ENCODE measurements at places on chromosomes 6 and 20. TPM values are rescaled to one million over a fixed set of nuclear protein-coding genes. Genes with fewer than 3 reads are reported as not detected.

GPANK1 gene
- 18.5 TPM for total RNA-seq

- DNase-seq: peak; percentile 12
Measured at GRCh38 chr6:70563530-70563929, 3.2 kb upstream of the SDHAF4 start.

- no peak for DNase-seq
Measured at GRCh38 chr6:23175391-23175790, 606.0 kb downstream of the HDGFL1 start.

- DNase-seq: peak; percentile 51
Measured at GRCh38 chr20:58246346-58246745, 17.9 kb upstream of the ANKRD60 start.

CALHM5 gene
- total RNA-seq: not detected

DNA sequence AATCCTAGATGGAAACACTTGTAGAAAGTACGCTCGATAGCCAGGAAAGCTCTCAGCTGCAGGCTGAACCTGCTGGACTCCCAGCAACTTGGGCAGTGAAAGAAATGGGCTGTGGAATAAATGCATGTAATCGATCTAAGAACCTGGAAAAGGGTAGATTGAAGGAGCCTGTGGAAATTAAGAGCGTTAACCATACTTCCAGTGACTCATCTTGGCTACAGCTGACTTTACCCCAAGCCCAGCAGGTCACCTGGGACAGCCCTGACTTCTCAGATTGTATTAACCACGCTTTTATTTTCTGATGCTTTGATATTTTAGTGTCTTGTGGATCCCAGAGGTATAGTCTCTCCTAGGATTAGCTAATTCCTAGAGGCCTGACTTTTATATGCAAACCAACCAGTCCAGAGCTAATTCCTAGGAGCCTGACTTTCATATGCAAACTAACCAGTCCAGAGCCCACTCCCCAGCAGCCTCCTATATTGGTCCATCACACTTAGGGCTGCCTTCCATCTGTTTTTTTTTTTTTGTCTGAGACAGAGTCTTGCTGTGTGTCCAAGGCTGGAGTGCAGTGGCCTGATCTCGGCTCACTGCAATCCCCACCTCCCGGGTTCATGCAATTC, 86.3 kb downstream of the GMPR start:
- DNase-seq: no peak

DNA sequence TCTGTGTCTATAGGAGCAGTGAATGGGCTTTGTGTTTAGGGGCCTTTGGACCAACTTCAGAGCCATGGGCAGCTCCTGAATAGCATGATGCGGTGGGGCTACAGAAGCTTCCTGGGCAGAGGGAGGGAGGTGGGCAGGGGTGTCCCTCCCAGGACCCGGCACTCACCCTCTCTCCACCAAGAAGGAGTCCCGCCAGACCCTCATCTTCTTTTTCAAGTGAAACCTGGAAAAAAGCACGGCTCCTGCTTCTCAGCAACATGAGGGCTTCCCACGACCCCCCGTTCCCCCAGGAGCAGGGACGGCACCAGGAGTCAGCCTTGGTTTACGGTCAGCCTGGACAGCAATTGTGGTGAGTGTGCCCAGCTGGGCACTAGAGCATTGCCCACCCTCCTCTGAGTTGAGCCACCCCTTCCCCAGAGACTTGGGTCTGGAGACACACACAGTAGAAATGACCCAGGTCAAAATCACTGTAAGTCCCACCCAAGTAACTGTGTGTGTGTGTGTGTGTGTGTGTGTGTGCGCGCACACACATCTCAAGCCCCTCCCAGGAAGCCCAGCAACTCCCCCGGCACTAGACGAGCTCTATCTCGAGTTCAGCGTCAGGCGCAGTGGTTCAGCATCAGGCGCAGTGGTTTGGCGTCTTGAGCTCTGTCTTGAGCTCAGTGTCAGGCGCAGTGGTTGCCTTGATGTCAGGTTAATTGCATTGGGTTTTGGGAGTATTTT, 108.2 kb downstream of the SULF2 start:
- peak; percentile 10 for DNase-seq

NKAIN2 gene
- not detected for total RNA-seq

BANF2 gene
- total RNA-seq: not detected

GRCh38 chr6:135479601-135480000, 17.9 kb downstream of the AHI1 start:
- no peak for DNase-seq

GRCh38 chr6:156279261-156279969, 497.8 kb upstream of the ARID1B start:
- DNase-seq: no peak

CLDN20 gene
- total RNA-seq: 0.32 TPM

COL9A1 gene
- 3.6 TPM for total RNA-seq

DNA sequence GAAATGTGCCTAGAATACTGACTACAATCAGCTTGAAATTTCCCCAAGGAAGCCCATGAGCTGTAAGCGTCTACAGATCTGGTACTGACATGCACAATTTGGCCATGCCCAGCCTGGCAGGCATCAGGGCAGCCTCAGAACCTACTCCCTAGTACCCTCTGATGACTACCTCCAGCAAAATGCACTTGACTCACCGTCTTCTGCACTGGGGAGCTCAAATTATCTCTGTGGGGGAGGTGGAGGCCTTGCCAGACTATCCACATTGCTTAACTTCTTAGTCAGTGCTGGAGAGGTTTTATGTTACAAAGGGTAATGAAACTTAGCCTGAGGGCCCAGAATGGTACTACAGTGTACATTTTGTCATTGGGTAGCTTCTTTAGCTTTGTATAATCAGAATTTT, 126.0 kb upstream of the ADGRF1 start:
- DNase-seq: peak; percentile 74

- DNase-seq: no peak
Measured at GRCh38 chr6:165403006-165403595, 93.7 kb upstream of the C6orf118 start.

PACRG gene
- not detected for total RNA-seq

ADGB gene
- total RNA-seq: not detected

GRCh38 chr20:36785308-36785707, 11.7 kb upstream of the DSN1 start:
- no peak for DNase-seq

HAO1 gene
- total RNA-seq: not detected

GRCh38 chr20:9616833-9617461, 102.6 kb downstream of the LAMP5 start:
- peak; percentile 78 for DNase-seq

GRCh38 chr20:14685183-14685582, 347.8 kb upstream of the FLRT3 start:
- DNase-seq: no peak

NNAT gene
- total RNA-seq: not detected
